ENCODE measurements at places on chromosomes 1 and 21.

- no peak for DNase-seq
These were observed 65.9 kb downstream of the ZBTB18 start for GRCh38 chr1:244116946-244117345.

GRCh38 chr1:34113887-34114286 is 51.1 kb downstream of the CSMD2 start:
- no peak for DNase-seq

DNA sequence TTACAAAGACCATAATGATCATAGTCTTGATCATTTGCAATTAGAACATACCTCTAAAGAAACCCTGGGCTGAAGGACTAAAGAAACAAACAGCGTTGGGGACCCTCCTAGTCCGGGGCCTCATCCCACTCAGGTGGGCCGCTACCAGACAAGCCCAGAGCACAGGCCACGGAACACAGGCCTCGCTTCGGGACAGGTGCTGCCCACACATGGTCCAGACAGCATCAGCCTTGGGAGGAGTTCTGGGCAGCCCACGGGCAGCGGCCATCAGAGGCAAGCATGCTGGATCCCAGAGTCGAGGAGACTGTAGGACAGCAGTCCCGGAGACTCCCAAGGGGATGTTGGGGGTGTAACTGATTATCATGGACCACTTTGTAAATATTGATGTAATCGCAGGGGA is 4.9 kb downstream of the C2CD2 start:
- DNase-seq = no peak

- DNase-seq = no peak
These were observed 294.2 kb downstream of the KIF26B start for GRCh38 chr1:245448975-245449431.

- no peak for DNase-seq
These were observed 8.1 kb downstream of the KRTAP10-1 start for GRCh38 chr21:44531606-44532564.

DNA sequence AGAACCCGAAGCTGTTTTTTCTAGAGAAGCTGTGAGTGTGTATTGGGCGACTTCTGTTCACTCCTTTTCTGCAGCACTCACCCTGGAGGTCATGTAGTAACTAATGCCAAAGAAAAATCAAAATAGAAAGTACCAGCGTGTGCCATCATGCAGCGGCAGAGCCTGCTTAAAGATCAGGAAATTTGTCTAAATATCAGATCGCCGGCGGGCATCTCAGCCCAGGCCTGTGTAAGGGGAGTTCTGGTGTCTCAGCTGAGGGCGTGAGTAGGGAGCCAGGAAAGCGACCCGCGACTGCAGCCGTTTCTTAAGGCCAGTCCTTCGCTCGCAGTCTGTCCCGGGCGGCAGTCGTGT is 768 bp downstream of the EDARADD start:
- DNase-seq = no peak

DNA sequence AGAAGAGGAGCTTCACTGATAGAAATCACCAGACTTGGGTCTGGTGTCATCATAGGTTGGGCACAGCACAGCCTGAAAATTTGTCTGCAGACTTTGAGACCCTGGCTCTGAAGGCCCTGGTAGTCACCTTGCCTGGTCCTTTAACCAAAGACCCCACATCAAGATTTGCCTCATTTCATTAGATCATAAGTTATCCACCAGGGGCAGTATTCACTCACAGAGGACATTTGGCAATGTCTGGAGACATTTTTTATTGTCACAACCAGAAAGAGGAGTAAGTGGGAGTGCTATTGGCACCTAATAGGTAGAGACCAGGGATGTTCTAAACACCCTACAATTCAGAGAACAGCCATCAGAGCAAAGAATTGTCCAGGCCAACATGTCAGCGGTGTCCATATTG is 22.1 kb upstream of the PAX7 start:
- no peak for DNase-seq

GRCh38 chr1:84603941-84604830 is 29.9 kb upstream of the CTBS start:
- DNase-seq = no peak

DNA sequence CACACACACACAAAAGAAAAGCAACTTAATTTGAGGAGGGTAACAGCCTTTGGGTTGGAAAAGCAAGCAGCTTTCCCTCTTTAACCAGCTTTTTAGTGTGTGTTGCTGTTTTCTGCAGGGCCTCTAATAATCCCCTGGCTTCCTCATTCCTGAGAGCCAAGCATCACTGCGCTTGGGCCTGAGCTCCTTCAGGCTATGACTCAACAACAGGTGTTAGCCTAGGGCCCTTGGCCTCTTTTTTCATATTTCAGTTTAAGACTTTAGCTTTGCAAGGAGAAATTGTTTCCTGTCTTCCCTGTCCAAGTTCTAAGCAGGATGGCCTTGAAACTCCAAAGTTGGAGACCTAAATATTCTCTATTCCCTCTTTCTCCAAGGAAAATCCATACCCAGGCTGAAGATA is 26.2 kb upstream of the SNX27 start:
- DNase-seq = no peak

DNA sequence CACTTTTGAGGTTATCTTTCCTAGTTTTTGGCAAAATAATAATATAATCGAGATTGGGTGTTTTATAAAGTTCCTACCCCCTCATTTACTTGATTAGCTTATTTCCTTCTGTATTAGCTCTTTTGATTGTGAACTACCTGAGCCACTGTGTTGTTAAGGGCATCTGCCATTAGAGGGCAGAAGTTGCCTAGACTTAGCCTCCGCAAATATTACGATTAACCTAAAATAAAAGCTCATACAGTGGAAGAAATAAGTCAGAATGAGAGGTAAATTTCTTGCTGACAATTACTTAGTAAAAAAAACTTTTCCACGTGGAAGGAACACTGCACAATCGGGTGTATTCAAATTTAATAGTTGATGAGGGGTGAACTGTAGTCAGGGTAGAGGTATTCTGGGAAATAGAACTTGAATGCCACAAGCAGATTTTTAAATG is 2.3 kb downstream of the H3-3A start:
- DNase-seq = peak; percentile 31

Data from activated T-cell treated with anti-CD3 and anti-CD28 coated beads, Interleukin-2, amount 50 U/mL, for 4 hours (primary cell).